ENCODE measurements at places on chromosomes 1 and 21. TPM values are rescaled to one million over a fixed set of nuclear protein-coding genes. Genes with fewer than 3 reads are reported as not detected.

CELA2A gene
- total RNA-seq, result not detected

GRCh38 chr1:91732291-91733107 lies 153.5 kb downstream of the TGFBR3 start:
- DNase-seq, result no peak

- no peak for DNase-seq
These were observed 39.3 kb downstream of the FASLG start for GRCh38 chr1:172698224-172698623.

GRCh38 chr1:208048904-208049303 lies 138.0 kb upstream of the CD34 start:
- no peak for DNase-seq

DNA sequence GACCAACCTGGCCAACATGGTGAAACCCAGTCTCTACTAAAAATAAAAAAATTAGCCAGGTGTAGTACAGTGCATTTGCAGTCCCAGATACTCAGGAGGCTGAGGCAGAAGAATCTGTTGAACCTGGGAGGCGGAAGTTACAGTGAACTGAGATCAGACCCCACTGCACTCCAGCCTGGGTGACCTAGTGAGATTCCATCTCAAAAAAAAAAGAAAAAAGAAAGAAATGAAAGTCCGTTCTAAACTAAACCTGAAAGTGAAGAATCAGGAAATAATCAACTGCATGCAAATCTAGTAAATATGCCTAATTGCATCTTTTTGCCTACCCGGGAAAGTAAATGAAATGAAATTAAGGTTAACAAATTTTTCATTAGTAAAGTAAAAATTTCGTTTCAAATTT lies 99.6 kb downstream of the ZZZ3 start:
- no peak for DNase-seq

DNA sequence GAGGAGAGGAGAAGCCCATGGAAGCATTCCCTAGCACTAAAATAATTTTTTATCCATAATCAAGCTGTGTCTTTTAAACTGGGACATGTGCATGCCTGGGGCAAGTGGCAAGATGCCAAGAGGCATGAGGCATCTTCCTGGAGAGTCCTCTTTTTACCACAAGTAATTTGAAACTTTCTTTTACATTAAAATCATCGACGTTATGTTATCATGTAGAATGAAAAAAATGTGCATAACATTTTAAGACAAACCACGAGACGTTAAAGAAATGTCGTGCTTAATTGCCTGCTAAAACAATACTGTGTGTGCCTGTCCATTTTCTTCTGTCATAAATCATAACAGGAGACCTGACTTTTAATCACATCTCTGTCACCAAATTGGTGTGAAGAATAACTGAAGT lies 1.5 kb downstream of the STYXL2 start:
- DNase-seq, result no peak

DNA sequence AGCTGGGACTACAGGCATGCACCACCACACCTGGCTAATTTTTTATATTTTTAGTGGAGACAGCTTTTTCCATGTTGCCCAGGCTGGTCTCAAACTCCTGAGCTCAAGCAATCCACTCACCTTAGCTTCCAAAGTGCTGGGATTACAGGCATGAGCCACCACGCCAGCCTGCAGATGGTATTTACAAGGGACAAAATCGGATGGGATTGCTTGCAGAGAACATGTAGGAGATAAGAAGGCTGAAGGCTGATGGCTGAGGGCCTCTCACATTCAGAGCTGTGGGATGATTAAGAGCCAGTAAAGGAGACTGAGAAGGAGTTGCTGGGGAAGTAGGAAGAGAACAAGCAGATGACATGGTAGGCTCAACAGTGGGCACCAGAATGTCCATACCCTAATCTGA lies 24.0 kb upstream of the QSOX1 start:
- no peak for DNase-seq

ITLN2 gene
- not detected for total RNA-seq

TFF3 gene
- not detected for total RNA-seq

DNA sequence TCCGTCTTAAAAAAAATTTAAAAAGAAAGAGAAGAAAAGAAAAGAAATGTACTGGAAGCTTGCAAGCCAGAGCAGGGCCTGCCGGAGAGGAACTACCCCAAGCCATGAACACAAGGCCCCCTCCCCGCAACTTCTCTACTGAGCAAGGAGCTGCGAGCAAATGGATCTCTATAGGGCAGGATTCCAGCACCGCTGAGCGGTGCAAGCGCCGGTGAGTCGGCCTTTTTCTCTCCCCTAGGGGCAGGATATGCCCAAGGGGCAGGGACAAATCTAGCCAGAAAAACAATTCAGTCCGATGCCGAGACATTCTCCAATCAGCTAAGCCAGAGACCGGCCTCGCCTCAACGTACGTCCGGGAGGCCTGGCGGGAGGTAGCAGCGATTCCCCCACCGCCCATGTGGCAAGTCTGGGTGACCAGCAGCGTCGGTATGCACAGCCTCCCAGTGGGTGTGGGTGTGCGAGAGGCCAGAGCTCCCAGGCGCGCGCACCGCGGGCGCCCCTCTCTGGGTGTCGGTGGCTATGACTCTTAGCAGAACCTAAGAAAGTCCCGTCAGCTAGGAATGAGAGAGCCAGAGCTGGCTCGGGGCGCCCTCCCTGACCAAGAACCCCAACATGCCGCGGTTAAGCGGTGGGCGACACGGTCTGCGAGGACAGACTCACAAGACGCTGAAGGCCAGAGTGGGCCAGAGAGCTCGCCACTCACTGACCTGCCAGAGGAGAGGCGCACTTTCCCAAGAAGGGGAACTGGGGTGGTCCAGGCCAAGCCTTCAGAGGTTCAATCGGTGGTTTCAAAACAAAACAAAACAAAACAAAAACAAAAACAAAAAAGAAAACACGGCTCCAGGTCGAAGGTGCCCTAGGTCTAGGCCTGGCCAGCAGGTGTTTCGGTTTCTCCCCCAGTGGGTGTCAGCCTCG lies 1.9 kb downstream of the CSMD2 start:
- DNase-seq, result no peak

Measured in T-helper 17 cell (primary cell).